ENCODE measurements at places on chromosomes 12 and 14.

- no peak for DNase-seq
Observed at GRCh38 chr12:27064397-27065342, 17.7 kb downstream of the C12orf71 start.

GRCh38 chr14:78959674-78960264 lies 789.6 kb downstream of the NRXN3 start:
- peak; percentile 64 for DNase-seq

- no peak for DNase-seq
Observed at GRCh38 chr14:102916347-102917055, 6.0 kb upstream of the AMN start.

DNA sequence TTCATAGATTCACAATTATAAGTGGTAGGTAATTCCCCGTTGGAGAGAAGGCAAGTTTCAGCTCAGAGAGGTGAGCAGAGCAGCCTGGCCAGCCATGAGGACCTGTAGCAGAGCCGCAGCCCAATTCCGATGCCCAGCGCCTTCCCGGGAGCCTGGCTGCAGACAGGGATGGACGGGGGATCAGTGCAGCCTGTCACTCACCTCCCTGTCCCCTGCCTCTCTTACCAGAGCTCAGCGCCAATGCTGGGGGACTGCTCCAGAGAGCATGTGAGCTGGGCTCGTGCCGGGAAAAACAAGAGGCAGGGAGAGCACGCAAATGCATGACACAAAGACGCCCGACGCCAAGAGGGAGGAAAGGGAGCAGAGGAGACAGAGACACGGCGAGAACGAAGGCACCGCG lies 231.9 kb downstream of the BCL11B start:
- DNase-seq, result no peak

- DNase-seq, result no peak
Observed at GRCh38 chr14:93086441-93087055, 29.2 kb downstream of the ITPK1 start.
